ENCODE measurements at places on chromosomes 16 and 17.

DNA sequence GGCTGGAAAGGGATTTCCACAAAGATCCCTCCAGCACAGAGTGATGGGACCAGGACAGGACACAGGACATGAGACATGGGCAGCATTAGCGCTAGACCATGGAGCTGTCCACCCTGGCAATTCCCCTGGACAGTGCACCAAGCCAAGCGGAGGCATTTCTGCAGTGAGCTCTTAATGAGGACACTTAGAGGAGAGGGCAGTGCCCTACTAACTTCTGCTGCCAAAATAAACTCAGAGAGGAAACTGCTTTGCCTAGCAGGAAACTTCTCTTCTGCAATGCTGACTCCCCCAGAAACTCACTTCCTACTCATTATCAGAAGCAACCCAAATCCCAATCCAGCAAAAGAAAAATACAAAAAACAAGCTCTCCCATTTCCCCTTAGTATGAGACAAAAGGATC, 119.2 kb downstream of the HS3ST2 start:
- no peak for DNase-seq

- DNase-seq = no peak
These were observed 14.1 kb upstream of the ITGB4 start for GRCh38 chr17:75707079-75707571.

DNA sequence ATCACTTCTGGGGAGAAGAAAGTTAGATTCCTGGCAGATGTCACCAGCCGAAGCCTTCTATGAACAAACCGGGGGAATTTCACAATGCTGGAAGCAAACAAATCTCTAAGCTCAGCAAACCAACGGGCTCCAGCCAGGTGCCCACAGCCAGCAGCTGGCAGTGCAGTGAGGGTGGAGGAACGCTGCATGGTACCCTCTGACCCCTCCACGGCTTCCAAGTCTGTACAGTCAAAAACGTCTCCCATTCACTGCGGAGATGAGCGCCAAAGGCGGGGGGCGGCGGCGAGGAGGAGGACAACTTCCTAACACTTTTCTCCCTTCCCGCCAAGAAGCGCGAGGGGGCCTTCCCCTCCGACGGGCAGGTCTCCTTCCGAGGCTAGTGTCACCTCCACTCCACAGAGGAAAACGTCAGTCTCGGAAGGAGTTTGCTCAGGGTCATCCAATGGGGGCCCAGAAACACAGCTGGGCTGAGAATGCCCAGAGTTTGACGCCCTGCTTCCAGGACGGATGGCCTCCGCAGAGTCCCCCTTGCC, 924 bp downstream of the ZNF598 start:
- DNase-seq = peak; percentile 30

DNA sequence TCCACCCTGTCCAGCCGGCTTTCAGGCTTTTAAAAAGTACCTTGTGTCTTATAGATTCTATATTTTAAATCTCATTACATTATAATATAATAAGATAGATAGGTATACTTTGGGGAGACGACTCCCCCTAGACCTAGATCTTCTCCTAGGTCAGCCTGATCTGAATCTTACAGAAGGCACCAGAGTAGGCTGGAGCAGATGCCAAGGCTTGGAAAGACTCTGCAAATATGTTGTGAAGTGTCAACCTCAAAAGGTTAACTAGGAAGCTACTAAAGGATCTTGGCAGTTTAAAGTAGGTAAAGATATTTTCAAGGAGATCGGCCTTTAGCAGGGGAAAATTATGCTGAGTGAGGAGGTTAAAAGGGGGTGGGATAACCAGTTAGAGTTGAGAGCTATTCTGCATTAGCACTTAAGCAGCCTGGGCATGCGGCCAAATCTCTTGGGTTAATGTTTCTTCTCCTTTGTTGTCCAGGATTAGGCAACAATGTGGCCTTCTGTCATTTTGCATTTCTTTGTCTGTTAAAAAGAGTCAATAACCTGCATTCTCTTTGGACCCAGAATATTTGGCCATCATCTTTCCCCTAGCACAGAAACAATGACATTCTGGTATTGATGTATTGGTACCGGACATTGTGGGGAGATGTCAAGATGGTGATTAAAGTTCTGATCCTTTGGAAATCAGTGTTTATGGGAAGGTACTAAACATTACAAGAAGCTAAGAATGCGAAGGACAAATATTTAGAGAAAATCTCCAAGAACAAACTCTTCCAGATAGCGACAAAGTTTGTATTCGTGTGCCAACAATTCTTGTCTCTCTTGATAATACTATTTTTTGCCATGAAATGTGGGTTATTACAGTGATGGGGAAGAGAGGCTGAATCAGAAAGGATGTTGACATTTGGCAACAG, 51.2 kb upstream of the DHX40 start:
- DNase-seq = no peak

GRCh38 chr17:20035501-20035900, 26.3 kb downstream of the SPECC1 start:
- DNase-seq = no peak

DNA sequence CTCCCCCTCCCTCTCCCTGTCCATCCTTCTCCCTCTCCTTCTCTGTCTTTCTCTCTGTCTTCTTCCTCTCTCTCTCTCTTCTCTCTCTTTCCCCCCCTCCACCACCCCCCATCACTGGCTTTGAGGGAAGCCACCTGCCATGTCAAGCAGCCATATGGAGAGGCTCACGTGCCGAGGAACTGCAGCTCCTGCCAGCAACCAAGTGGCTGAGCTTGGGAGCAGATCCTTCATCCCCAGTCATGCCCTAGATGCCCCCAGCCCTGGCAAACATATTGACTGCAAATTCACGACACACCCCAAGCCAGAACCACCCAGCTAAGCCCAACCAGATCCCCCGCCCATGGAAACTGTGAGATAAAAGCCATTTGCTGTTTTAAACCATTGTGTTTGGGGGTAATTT, 40.9 kb upstream of the RBFOX3 start:
- DNase-seq = no peak

GRCh38 chr16:2486645-2487516, 12.0 kb downstream of the TBC1D24 start:
- DNase-seq = peak; percentile 74

GRCh38 chr17:81825841-81826466, 7.1 kb downstream of the MCRIP1 start:
- DNase-seq = no peak

GRCh38 chr17:42459801-42460281, 1.2 kb downstream of the ATP6V0A1 start:
- no peak for DNase-seq

DNA sequence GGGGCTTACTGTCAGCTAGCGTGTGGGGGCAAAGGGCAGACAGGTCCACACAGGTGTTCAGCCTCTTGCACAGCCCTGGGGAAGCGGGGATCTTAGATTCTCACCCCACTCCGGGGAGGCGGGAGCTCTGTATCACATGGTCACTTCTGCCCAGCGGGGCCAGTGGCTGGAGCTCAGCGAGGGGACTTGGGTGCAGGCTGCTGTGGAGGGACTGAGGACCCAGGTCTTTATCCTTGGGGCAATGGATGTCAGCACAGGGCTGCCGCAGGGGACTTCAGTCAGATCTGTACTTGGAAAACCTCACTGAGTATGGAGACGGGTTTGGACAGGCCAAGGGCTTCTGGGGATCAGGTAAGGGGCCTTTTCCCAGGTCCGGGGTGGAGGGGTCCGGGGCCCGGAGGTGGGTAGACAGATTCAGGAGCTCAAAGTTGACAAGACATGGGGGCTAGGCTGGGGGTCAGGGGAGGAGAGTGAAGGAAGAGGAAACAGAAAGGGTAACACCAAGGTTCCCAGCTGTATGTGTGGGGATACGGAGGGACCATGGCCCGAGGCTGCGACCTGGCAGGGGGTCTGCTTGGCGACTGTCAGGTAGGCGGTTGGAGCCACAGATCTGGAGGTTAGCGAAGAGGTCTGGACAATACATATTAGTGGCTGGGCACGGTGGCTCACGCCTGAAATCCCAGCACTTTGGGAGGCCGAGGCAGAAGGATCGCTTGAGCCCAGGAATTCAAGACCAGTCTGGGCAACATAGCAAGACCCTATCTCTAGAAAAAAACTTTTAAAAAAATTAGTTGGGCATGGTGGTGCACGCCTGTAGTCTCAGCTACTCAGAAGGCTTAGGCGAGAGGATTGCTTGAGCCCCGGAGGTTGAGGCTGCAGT, 15.1 kb upstream of the BAIAP2 start:
- DNase-seq = no peak

GRCh38 chr16:17227278-17227677, 243.5 kb downstream of the XYLT1 start:
- DNase-seq = no peak

DNA sequence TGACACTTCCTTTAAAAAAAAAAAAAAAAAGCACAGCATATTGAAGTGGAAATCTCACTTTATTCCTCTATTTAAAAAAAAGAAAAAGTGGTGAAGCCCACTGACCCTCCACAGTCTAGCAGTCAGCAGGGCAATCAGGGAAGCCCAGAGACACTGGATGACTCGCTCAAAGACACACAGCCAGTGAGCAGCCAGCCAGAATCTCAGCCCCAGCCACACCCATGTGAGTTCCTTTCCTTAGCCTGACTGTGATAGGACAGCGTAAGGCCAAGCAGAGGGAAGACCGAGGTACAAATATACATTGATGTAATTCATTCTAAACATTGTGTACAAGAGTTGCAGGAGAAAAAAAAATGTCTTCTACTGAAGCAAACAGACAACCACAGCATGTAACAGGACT, 22.5 kb downstream of the XPO6 start:
- DNase-seq = peak; percentile 23

GRCh38 chr16:20611975-20612481, 35.9 kb upstream of the ACSM2B start:
- DNase-seq = no peak

- DNase-seq = no peak
These were observed 1.3 kb upstream of the ZNF821 start for GRCh38 chr16:71885261-71885650.

GRCh38 chr16:87048730-87049115, 268.5 kb downstream of the C16orf95 start:
- DNase-seq = no peak

- DNase-seq = no peak
These were observed 3.8 kb downstream of the AXIN2 start for GRCh38 chr17:65557349-65558310.

GRCh38 chr16:7614021-7614795, 281.6 kb downstream of the RBFOX1 start:
- no peak for DNase-seq

- DNase-seq = no peak
These were observed 186.6 kb upstream of the CDH11 start for GRCh38 chr16:65308506-65308905.

DNA sequence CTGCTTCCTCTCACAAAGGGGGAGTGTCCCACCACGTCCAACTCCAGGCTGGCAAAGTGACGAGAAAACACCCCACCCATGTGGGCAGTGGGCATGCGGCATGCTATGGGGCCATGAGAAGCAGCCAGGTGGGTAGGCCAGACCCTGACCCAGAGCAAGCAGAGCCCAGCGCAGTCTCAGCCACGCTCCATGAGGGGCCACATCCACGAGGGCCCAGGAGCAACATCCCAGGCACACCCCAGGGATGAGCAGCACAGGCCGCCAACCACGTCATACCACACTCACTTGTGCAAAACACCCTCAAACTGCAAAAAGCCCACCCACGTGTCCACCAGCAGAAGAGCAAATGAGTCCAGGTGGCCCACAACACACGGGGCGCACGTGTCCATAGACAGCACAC, 117.0 kb downstream of the ZNF778 start:
- DNase-seq = no peak

DNA sequence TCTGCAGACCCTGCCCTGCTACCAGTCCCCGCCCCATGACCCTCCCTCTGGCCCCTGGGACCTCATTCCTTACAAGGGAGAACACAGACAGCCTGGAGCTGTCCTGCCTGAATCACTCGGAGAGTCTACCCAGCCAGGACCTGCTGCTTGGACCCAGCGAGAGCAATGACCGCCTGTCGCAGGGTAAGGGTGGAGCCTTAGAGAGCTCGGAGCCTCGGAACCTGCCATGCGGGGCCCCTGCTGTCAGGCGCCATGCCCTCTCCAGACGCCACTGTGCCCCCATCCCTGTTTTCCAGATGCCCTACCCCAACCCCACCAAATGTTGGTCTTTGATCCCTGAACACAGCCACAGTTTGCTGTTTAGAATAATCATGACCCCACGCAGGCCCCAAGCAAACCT, 5.6 kb downstream of the SH2B1 start:
- DNase-seq = no peak

GRCh38 chr17:82808921-82809905, 30.6 kb downstream of the ZNF750 start:
- no peak for DNase-seq

DNA sequence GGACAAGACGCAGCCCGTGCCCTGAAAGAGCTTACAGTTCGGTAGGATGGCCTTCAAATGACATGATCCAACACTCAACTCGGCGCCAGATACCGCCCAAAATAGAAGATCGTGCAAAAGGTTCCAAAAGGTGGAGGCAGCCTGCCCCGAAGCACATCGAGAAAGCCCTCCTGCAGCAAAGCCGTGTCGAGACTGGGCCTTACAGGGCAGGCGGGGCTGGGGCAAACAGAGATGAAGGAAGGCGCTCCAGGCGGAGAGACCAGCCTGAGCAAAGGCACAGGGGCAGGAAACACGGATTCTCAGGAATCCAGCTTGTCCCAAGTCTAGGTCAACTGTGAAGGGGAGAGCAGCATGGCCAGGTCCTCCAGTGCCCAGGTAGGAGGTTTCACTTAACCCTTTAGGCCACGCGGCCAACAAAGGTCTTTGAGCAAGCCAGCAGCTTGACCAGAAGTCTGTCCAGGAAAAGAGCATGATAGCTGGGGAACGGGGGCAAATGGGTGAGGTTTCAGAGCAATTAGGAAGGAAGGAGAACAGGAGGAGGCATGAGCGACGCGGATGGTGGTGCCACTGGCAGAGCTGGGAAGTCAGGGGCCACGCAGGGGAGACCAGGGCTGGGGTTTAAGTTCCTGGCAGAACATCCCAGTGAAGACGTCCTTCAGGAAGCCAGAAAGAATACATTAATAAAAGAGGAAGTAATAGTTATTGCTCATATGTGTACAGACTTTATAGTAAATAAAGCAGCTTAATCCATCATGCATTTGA, 21.2 kb upstream of the EIF1 start:
- DNase-seq = no peak

DNA sequence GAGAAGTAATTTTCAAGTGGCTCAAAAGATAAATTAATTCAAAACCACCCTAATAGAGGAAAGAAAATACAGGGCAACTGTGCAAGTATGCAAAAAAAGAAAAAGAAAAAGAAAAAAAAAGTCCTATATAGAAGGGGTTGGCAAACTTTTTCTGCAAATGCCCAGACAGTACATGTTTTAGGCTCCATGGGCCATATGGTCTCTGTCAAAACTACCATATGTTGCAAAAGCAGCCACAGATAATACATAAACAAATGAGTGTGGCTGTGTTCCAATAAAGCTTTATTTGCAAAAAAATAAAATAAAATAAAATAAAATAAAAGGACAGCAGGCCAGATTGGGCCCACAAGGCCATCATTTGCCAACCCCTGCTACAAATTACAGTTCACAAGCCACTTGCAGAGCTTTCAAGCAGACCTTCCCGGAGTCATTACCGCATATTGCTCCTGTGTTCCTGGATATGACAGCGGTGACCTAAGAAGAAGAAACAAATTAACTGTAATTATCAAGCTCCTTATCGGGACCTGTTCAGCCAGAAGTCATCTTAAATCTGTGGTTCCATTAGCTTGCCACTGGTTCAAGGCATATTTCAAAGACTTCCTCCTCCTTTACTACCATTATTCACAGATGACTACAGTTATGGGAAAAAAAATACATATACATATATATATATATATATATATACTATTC, 15.9 kb downstream of the ZC3H7A start:
- DNase-seq = no peak

- no peak for DNase-seq
These were observed 9.5 kb downstream of the DEF8 start for GRCh38 chr16:89958068-89958467.

- no peak for DNase-seq
These were observed 6.6 kb upstream of the PMP22 start for GRCh38 chr17:15271741-15272140.

GRCh38 chr16:82082543-82083244, 47.6 kb downstream of the HSD17B2 start:
- no peak for DNase-seq

All from stimulated activated CD4-positive, alpha-beta T cell treated with anti-CD3 and anti-CD28 coated beads, Interleukin-4, amount 100 ng/mL, for 1 hour (primary cell).